Omental fat pad (tissue), 4 donors: ENCODE measurements at places on chromosomes 4 and X. TPM values are rescaled to one million over a fixed set of nuclear protein-coding genes. Genes with fewer than 3 reads are reported as not detected.

GRCh38 chr4:84389406-84389805, 109.7 kb downstream of the NKX6-1 start:
- DNase-seq = no peak

DNA sequence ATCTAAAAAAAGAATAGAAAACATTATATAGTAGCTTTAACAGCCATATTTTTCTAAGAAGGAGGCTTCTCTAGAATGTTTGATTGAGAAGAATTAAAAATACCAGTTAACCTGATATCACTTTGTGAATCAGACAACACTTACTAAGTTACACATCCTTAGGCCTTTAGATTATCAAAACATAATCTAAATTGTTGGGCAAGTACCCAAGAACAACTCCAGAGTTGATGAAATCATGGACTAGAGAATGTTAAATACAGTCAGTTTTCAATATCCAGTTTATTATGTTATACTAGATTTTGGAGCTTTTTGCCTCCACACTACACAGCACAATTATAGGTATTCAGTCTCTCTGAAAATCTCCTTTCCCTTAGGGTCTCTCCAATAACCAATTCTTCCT, 39.6 kb downstream of the ARL13A start:
- no peak for DNase-seq

- no peak for DNase-seq
Observed at GRCh38 chr4:41645728-41646390, 102.7 kb downstream of the PHOX2B start.

DNA sequence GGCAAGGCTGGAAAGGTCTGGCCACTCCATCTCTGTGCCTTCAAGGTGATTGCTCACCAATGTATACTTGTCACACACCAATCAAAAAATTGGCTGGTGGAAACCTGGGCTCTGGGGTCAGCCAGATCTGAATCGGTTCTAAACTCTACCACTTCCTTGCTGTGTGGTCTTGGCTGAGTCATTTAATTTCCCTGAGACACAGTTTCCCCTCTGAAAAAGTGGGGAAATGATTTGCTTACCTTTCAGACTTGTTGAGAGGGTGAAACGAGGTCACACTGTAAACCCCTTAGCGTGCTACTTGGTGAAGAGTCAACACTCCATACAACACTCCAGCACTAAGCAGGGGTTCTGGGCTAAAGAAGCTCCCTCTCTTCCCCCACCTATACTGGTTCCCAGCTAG, 252.3 kb upstream of the ZIC3 start:
- DNase-seq = no peak

DNA sequence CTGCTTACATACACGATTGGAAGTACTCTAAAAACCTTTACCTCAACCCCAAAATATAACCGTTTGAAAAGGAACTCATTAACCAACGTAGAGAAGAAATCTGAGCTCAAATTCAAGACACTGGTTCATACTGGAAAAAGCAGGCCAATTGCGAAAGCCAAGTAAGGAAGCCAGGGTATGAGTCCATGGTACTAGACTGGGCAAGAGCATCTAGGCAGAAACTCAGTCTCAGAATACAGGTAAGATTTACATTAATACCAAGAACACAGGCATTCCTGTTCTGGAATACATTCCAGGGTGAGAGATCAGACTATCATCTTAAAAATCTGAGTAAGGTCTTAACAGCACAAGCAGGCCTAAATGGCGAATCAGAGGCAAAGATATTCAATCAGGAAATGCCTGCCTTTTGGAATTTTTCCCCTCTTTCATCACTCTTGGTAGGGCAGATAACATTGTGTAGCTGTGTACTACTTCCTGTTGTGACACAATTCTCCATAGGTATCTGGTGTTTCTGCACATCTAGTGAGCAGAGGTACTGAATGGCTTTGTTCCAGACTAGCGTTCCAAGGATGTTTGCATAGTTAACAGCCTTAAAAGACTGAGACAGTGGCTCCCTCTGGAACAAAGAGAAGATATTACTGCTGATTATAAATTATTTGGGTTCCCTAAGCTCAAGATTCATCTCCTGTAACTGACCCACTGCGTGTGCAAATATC, 311.3 kb downstream of the PCDH19 start:
- DNase-seq = no peak

DNA sequence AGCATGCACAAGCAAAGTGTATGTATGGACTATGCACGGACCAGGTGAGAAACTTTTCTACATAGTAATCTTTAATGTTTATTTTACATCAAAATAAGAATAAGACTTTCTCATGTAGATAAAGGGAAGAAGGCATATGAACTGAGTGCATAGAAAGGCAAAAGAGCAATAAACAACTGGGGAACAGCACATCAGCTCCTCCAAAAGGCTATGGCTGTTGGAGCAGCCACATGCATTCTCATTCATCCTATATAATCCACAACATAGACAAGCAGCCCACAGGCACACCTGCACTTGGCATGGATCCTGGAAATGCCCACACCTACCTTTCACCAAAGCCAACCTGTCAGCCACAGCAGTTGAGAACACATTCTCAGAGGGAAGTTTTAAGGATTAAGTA, 586.9 kb upstream of the INTU start:
- DNase-seq = no peak

GRCh38 chr4:177986236-177986635, 544.0 kb upstream of the AGA start:
- DNase-seq = no peak

DNA sequence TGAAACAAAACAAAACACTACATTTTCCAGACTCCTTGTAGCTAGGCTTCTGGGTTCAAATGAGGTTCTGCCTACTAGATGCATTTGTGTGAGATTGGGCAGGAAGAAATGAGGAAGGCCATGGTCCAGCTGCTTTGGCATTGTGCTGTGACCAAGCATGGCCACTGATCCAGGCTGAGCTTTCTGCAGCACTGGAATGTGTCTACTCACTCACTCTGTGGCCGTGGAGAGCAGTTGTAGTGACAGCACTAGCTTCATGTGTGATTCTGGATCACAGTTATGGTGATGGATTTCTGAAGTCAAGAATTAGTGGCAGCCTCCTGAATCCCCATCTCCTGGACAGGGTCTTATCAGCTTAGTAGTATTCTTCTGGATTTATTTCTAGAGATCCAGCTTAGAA, 358.9 kb downstream of the GPAT3 start:
- no peak for DNase-seq

DNA sequence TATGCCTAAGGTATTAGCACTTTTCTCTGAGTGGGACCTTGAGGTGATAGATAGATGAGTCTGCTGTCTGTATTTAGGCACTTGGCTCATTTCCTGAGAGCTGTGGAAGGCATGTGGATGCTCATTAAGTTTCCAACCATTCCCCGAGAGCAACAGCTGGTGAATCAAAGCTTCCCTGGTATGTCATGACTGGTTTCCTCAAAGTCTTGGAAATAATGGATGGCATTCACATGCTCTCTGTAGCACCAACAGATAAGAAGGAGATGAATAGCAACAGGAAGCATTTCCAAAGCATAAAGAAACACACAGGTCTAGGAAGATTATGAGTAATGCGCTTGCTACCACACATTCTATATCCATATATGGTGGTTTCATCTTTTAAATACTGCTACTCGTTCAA, 118.3 kb upstream of the ETNPPL start:
- no peak for DNase-seq

DNA sequence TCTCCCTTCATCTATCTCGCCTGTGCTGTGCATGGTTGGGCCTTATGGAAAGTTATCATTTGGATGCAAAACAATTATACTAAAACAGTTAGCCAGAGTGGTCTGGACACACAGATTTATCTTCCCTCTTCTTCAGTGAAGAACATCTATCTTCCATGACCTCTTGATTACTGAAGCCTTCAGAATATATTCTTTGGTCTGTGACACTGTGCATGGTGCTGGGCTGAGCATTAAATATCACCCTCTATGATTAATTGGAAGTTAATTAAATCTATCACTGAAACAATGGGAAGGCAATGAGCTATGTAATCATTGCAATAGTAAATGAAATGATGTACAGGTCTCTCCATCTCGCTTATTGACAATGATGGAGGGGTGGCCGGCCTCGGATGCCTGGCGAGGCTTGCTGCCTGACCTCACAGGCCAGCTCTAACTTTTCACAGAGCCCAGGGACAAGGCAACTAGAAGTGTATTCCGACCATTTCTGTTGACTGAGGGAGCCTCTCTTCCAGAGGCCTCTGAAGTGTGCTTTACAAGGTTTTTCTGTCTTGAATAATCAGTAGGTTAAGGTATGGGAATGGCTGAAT, 186.6 kb downstream of the NKX6-1 start:
- no peak for DNase-seq

DNA sequence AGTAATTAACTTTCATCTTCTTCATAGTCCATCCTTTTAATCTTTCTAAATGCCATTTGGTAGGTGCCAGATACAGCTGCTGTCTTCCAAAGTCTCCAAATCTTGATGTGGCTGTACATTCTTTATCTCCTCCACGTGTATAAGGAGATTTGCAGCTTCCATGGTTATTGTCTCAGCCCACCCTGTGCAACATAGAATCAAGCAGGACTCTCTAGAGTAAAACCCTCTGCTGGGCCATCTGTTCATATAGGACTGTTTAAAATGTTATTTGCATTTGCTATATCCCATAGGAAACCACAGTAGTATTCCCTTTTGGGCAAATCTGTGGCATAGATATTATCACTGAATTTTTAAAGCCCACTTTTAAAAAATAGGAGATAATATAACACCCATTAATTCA, 527.2 kb upstream of the EPHA5 start:
- DNase-seq = no peak

- no peak for DNase-seq
Observed at GRCh38 chr4:120071192-120071795, 4.6 kb upstream of the MAD2L1 start.

- no peak for DNase-seq
Observed at GRCh38 chr4:112448306-112449132, 67.5 kb downstream of the NEUROG2 start.

- no peak for DNase-seq
Observed at GRCh38 chrX:46407036-46407752, 138.0 kb downstream of the ZNF674 start.

DNA sequence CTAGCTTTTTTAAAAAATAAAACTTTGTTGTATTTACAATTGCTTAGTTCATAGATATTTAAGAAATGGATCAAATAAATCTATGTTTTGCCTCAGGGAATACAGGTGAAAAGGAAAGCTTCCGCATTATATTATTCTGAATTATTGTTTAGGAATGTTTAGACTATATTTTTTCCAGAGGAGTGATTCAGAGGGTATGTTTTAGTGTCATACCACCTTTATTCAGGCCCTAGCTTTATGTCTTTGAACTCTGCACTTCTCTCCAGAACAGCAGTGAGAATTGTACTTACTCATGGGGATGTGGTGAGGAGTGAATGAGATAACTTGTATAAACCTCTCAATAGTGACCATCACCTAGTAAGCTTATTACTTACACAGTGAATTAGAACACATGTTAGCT, 14.0 kb downstream of the SLIT2 start:
- no peak for DNase-seq

DNA sequence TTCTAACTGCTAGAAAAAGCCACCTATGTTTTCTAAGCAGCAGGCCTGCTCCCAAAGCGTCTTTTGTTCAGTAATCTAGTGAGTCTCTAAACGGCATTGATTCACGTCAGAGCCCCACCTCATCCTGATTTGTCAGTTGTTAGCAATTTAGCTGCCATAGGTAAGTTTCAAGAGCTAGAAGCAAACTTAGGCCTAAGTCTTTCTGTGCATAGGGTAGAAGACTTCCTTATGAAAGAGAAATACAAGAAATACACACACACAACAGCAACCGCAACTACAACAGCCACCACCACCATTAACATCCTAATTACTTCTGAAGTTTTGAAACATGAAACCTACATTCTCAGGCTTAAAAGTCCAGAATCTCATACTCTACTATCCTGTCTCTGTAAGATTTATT, 531.1 kb upstream of the SPANXN1 start:
- no peak for DNase-seq

TAF1 gene
- total RNA-seq = 26.3 TPM

GABRG1 gene
- total RNA-seq = not detected

POU3F4 gene
- not detected for total RNA-seq

USP17L13 gene
- not detected for total RNA-seq
